ENCODE measurements at places on chromosomes 1 and 21.
A peak's percentile ranks its signal among the peaks of the same experiment; 100 is the strongest.

- no peak for DNase-seq
Measured at GRCh38 chr1:171929121-171929520, 87.8 kb downstream of the DNM3 start.

- DNase-seq = peak; percentile 30
Measured at GRCh38 chr1:36367798-36368197, 17.9 kb downstream of the STK40 start.

DNA sequence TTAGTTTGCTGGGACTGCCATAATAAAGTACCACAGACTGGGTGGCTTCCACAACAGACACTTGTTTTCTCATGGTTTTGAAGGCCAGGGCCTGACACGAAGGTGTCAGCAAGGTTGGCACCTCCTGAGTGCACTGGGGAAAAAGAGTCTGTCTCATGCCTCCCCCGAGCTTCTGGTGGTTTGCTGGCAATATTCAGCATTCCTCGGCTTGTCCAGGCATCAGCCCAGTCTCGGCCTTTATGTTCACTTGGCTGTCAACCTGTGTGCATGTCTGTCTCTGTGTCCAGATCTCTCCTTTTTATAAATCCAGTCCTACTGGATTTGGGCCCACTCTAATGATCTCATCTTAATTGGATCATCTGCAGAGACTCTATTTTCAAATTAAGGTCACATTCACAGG is 72.6 kb downstream of the DOP1B start:
- no peak for DNase-seq

DNA sequence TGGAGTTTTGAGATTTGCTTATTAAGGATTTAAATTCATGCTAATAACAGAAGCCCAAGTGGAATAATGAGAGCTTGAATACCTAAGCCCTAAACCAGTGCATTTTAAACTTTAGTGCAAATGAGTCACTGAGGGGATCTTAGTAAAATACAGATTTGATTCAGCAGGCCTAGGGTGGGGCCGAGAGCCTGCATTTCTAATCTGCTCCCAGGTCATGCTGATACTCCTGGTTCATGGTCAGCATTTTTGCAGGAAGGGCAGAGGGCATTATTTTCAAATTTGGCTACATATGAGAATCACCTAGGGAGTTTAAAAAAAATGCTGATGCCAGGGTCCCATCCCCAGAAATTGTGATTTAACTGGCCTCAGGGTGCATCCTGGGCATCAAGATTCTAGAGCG is 39.3 kb downstream of the DNTTIP2 start:
- no peak for DNase-seq

GRCh38 chr1:73517603-73518191 is 680.3 kb downstream of the LRRIQ3 start:
- DNase-seq = no peak

DNA sequence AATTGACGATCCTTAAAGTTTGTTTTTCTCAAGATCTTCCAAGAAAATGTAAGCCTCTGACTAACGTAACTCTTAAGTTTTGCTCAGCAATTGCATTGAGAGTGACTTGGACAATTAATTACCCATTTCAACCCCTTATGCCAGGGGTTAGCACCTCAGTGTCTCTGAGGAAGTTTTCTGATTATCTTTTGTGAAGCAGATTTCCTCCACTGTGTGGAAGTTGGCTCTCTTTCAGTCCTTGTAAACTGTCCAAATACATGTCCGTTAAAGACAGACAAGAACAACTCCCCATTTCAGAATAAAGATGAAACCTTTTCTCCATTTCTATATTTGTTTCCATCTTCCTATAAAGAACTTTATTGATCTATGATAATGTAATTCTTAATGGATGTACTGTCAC is 296.4 kb upstream of the FMN2 start:
- DNase-seq = no peak

Data from fibroblast of lung (primary cell).